NCI-H460 (cell line): ENCODE measurements at places on chromosomes 3 and 15.

DNA sequence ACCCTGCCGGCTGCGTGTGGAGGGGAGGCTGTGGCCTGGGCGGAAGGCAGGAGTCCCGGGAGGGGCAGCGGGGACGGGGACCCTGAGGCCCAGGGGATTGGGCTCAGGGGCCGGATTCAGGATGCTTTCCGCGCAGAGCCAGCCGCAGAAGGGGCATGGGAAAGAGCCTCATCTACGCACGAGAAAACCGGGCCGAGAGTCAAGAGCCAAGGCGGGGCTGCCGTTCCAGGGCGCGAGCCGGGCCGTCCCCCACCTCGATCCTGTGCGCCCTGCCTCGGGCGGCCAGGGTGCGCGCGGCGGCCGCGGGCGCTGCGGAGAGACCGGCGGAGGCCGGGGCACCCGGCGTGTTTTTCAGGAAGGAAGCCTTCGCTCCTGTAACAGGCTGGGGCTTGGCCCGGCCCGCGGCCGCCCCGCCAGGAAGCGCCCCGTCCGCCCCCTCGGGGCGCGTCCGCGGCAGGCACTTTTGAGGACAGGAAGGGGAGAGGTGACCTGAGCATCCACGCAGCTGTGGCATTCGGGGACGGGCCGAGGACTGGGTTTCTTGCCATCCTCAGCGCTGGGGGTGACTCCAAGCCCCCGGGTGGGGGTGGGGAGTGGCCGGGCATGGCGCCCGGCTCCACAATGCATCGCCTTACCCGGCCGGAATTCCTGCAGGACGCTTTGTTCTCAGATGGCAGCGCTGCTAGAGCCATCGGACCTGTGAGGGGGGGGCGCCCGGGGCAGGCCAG lies 62.3 kb upstream of the GATA2 start:
- no peak for DNase-seq

DNA sequence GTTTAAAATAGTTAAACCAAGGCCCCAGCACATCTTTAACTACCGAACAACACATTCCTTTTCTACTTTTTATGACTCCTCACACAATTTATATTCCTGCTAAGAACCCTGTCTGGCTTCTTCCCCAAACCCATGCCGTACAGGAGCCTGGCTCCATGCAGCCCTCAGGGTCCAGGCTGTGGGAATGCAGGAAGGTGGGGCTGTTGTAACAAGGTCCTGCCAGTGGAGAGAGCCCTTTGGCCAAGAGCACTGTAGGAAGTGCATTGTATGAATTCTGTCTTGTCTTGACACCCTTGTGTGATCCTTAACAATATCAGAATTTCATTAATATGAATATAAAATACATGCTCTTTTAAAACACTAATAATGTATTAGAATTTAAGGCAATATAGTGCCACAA lies 563.8 kb downstream of the TBL1XR1 start:
- no peak for DNase-seq

DNA sequence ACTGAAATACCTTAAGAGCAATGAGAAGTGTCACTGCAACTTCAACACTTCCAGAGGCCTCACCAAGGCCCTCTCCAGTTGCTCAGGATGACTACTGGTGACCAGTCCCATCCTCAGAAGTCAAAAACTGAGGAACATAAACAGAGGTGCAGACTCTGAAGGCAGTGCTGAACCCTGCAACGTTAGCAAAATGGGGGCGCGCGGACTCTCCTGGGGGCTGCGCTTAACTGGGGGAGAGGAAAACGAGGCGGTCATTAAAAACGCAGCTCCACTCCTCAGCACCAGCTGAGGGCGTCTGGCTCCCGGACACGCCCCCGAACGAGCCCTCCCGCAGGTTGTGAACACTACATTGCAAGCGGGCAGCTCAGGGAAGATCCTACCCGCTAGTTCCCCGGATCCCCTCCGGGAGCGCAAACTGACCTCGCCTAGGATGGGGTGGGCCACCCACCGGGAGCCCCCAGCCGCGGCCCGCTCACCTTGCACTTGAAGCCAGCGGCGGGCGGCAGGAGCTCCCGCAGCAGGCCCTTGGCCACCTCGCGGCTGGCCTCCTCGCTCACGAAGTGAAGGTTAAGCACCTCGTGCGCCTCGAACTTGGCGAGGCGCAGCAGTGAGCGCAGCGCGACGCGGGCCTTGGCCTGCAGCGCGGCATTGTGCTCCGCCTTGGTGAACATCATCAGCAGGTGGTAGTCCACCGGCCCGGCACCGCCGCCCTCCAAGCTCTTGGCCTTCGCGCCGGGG lies 711 bp downstream of the XXYLT1 start:
- peak; percentile 5 for DNase-seq

DNA sequence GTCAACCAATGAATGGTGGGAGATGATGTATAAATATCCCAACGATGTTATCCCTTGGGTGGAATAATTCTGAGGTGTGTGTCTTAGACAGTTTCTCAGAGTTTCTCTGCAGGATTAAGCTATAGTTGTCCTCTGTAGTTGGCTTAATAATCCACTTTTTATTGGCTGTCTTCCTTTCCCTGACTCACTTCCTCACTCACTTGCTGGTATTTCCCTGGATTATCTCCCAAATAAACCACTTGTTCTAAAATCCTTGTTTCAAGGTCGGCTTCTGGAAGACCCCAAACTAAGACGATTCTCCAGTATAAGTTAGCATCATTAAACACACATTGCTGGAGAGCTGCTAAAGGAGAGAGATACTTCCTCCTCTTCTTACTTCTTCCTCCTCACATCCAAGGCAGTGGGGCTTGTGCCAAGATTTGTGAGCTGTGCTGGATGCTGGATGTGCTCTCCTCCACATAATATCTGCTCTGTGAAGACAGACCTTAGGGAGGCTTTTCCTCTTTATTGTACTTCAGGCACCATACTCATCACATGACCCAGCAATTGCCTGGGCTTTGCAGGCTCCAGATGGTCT lies 22.5 kb upstream of the ROPN1 start:
- DNase-seq = no peak

- no peak for DNase-seq
These were observed 32.4 kb downstream of the TRIM71 start for GRCh38 chr3:32850226-32850625.

DNA sequence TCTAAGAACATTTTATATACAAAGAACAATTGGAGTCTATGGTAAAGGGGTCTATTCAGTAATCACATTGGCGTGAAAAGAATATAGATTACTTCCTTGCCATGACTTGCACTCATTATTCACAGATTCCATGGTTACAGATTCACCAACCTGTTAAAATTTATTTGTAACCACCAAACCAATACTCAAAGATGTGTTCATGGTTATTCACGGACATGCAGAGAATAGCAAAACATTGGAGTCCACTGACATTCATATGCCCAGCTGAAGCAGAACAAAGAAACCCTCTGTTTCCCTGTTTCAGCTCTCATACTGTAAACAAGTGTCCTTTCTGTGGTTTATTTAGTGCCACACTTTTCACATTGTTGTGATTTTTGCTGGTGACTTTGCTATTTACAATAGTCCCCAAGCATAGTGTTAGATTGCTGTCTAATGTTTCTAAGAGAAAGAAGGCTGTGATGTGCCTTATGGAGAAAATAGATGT lies 185.8 kb upstream of the TTC14 start:
- peak; percentile 11 for DNase-seq

GRCh38 chr15:48375767-48376166 lies 44.5 kb downstream of the DUT start:
- no peak for DNase-seq

DNA sequence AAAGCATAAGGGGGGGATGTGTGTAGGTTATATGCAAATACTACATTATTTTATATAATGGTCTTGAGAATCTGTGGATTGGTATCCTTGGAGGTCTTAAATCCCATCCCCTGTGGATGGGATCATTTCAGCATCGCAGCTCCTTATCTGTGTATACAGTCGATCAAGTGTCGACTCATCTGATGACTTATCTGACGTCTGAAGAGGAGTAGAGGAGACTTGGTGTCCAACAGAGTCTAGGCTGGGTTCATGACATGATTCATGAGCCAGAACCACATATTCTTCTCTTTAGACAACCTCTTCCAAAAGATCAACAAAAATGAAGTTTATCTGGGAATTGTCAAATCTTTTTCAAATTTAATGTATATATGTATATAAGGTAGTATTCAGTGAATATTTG lies 220.7 kb downstream of the NR2F2 start:
- DNase-seq = no peak

DNA sequence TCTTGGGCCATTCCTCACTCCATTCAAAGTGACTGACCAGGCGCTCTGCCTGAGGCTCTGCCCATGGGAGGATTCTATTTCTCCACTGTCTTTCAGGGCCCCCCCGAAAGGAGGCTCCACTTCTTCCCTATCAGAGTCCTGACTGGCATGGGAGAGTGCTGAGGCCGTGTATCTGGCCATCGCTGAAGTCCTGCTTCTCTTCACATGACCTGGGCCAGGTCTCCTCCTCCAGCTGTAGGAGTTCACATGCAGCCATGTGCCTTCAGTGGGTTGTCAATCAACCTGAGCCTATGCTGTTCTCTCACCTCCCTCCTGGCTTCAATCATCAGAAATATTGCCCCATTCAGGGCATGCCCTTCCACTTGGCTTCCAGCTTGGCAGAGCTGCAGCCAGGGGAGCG lies 12.8 kb upstream of the APBA2 start:
- no peak for DNase-seq

DNA sequence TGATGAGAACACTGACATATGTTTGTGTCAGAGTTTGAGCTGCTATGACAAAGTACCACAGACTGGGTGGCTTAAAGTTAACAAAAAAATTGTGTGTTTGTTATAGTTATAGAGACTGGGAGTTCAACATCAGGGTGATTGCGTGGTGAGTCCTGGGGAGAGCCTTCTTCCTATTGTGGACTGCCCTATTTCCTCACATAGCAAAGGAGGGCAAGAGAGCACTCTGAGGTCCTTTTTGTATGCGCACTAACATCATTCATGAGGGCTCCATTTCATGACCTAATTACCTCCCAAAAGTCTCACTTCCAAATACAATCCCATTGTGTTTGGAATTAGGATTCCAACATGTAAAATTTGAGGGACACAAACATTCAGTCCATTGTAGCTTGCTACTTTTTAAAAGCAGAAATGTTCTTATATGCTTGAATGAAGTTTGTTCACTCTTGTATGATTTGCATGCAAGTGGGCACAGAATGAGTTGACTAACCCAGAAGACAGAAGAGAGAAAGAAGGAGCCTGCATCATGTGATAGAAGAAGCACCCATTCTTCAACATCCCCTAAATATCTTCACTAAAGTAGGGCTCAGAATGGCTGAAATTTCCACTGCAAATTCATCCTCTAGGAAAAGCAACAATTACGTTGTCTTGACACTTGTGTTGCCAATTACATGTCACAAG lies 18.9 kb upstream of the ALCAM start:
- no peak for DNase-seq

- no peak for DNase-seq
These were observed 67.1 kb downstream of the FEM1B start for GRCh38 chr15:68344600-68344999.

GRCh38 chr15:92205255-92205739 lies 188.4 kb upstream of the ST8SIA2 start:
- no peak for DNase-seq

DNA sequence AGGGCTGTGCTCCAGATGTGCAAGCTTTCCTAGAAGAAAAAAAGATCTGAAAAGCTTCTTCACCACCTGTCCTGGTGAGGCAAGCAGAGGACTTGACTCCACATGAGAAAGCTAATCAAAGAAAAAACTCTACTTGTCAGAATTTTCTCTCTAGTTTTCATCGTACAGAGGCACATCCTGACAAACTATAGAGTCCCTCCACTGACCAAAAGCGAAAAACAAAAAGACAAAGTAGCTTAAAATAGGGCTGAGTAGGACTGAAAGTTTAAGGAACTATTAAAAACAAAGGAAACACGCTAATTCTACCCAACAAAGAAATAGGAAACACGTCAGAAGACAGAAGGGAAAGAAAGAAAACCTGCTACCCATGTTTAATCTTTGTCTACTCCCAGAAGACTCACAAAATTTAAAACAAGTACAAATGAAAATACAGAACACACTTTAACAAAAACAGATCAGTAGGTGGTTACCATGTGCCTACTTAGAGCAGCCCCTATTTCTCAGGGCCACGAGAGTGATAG lies 26.5 kb downstream of the NANOGP8 start:
- DNase-seq = no peak

DNA sequence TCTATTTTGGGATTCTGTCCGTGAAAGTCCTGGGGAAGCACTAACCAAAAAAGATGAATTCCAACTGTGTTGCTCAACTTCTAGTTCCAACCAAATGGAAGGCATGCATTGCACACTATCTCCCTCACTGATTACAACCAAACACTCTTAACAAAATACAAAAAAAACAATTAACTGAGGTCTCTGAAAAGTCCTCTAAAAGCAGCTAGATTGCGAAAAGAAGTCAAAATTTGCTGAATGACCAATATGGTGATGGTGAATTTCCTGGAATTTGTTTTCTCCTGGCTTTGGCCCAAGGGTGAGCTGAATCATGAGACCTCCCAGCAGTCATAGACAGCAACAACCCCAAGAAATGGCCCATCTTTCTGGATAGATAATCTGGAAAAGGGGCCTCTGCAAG lies 28.3 kb downstream of the CYP19A1 start:
- DNase-seq = no peak

GRCh38 chr15:51856714-51857380 lies 27.4 kb downstream of the TMOD3 start:
- DNase-seq = no peak

- DNase-seq = no peak
These were observed 48.2 kb upstream of the SLC41A3 start for GRCh38 chr3:126131881-126132750.

DNA sequence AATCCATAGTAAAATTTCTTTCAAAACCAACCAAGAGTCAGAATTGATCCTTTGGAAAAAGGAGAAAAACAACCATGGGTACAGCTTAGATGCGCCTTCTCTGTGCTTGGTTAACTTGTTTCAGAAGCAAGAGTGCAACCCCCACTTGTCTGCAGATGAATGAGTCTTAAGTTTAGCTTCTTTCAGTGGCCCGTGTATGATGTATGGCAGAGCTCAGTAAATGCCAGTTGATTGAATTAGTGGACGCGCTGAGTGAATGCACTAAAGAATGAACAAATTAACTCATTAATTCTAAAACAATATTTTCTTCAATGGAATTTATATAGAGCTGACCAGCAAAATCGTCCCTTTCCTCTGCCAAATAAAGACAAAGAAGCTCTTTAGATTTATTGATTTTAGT lies 67.0 kb upstream of the ARHGEF3 start:
- no peak for DNase-seq

DNA sequence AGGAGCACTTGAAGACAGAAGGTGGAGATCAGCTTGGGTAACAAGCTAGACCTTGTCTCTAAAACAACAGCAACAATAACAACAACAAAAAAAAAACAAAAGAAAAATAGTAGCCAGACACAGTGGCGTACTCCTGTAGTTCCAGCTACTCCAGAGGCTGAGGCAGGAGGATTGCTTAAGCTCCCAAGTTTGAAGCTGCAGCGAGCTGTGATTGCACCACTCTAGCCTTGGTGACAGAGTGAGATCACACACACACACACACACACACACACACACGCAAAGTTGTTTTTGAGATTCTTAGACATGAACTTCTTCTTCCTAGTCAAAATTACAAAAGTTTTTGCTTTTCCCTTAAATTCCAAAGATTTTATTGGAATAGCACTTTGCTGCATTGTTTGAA lies 93.0 kb upstream of the IGSF10 start:
- no peak for DNase-seq
